ENCODE measurements at places on chromosomes 5 and 9.

- DNase-seq = no peak
These were observed 43.7 kb upstream of the RFX3 start for GRCh38 chr9:3569529-3569928.

GRCh38 chr9:95506678-95507463 is 9.9 kb downstream of the PTCH1 start:
- peak; percentile 74 for DNase-seq

GRCh38 chr5:91635950-91636734 is 253.0 kb upstream of the ARRDC3 start:
- no peak for DNase-seq

- no peak for DNase-seq
These were observed 38.4 kb upstream of the SUSD3 start for GRCh38 chr9:93020151-93020550.

- DNase-seq = peak; percentile 98
These were observed 70.5 kb upstream of the RAI14 start for GRCh38 chr5:34585601-34586104.

- DNase-seq = no peak
These were observed 863.8 kb downstream of the TLE4 start for GRCh38 chr9:80435591-80435990.

GRCh38 chr5:86833868-86834267 is 216.1 kb downstream of the COX7C start:
- no peak for DNase-seq
